ENCODE measurements at places on chromosomes 12 and 14. TPM values are rescaled to one million over a fixed set of nuclear protein-coding genes. Genes with fewer than 3 reads are reported as not detected.

Gene ENDOU
- total RNA-seq = 0.53 TPM

DNA sequence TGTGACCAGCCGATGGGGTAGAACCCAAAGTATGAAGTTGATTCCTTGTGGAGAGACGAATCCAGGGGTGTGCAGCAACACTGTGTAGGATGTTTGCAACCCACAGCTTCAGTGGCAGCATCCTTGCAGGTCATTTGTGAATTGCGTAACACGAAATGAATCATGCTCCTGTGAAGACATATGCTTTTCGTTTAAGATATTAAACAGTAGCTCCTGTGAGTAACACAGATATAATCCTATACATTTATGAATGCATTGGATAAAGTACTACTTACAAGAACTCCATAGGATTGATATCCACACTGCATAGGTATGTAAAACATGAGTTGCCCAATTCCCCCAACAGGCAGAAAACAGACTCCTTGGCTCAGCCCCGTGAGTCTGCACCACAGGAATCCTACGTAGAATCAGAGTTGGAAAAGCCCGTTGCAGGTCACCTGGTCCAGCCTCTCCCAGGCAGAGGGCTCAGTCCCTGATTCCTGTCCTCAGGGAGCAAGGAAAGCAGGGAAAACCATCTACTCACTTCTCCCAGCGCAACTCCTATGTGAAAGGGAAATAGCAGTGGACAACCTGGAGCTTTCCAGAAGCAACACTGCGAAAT, 75.8 kb downstream of the GPATCH2L start:
- H3K27ac ChIP-seq = no peak overlapping the region
- H3K36me3 ChIP-seq = no peaks in the 10 kb centered on the region
- H3K4me3 ChIP-seq = no peak overlapping the region
- no peaks in the 10 kb centered on the region for H3K4me1 ChIP-seq
- no peak for DNase-seq

GRCh38 chr14:32324601-32325000, 4.5 kb upstream of the AKAP6 start:
- no peak for DNase-seq
- H3K4me1 ChIP-seq = no peaks in the 10 kb centered on the region
- no peaks in the 10 kb centered on the region for H3K27me3 ChIP-seq
- no peak overlapping the region for H3K4me3 ChIP-seq

DNA sequence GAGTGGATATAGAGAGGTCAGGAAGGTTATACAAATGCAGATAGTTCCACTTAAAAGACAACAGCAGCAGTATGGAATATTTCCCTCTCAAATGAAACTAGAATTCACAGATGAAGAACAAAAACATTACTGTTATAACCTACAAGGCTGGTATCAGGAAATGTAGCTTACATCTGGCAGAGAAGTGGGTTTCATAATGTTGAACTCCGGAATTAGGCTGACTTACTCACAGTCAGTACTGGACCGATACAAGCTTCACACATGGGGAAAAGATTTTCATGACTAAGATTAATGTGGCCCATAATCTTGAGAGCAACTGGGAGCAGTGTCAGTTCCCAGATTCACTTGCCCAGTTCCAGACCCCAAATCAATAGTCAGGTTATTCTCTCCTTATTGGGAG, 353.9 kb downstream of the DUSP6 start:
- no peak overlapping the region for H3K27ac ChIP-seq
- peaks cover 7% of the 10 kb centered on the region for H3K4me1 ChIP-seq
- H3K4me3 ChIP-seq = no peak overlapping the region
- H3K36me3 ChIP-seq = no peaks in the 10 kb centered on the region
- DNase-seq = no peak

Gene EPYC
- total RNA-seq = not detected

DNA sequence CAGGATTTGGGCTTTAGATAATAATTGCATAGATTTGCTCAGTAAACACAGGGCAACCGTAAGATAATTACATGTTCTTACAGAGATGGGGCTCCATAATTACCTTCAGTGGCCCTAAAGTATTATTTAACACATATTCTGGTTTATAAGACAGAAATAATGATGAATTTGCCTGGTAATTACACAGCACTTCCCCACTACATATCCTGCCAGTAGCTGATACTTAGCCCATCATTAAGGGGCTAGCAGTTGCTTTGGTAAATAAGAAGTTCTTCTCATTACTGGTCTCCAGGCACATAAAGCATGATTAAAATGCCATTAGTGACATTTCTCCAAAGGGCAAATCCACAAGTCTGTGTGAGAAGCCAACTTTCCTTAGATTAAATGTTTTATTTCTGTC, 158.7 kb downstream of the NUAK1 start:
- no peak overlapping the region for H3K4me3 ChIP-seq

DNA sequence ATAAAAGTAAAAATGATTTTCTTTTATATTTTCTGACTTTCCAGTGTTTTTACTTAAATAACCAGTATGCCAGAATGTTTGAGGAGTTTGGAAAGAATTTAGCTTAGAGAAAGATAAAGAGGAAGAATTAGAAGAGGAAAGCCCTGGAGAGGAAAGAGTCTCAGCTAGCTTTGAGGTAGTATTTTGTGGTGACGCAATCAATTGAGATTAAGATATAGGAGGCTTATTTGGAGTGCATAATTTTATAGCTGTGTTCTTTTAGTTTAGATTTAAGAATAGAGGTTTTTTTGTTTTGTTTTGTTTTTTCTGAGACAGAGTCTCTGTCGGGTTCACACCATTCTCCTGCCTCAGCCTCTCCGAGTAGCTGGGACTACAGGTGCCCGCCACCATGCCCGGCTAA, 18.1 kb downstream of the CLEC2B start:
- H3K27ac ChIP-seq = no peak overlapping the region
- no peak for DNase-seq

- no peaks in the 10 kb centered on the region for H3K36me3 ChIP-seq
- DNase-seq = no peak
- no peaks in the 10 kb centered on the region for H3K27me3 ChIP-seq
- H3K4me1 ChIP-seq = peaks cover 2% of the 10 kb centered on the region
These were observed 33.4 kb downstream of the DIP2B start for GRCh38 chr12:50538182-50538581.

DNA sequence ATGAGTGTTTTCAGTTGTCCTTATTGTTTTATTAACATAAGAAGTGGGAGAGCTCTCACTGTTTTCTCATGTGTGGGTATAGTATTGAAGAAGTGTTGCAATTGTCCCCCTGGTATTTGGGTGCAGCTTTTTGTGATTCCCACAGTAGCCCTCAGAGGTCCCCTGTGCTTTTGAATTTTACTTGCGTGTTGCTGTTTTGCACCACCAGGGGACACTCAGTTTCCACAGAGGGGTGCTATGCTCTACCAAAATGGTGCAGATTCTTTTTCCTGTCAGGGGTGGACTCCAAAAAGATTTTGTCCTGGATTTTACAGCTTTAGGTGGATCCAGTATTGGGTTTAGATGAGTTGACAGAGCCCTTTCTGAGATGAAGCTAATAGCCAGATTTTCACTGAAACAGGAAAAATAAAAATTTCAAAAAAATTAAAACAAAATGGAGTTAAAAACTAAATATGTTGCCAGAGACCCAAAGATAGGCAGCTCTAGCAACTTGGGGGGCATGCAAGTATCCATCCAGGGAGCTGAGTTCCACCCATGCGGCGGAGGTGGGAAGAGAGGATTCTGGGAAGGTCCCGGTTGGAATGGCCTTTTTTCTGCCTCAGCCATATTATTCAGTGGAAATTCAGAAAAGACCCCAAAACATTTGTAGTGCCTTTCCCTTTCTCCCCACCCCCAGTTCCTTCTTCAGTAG, 50.2 kb downstream of the TTLL5 start:
- peaks cover 8% of the 10 kb centered on the region for H3K4me1 ChIP-seq
- no peaks in the 10 kb centered on the region for H3K27me3 ChIP-seq
- peak overlapping the region; percentile 72 for H3K27ac ChIP-seq
- H3K36me3 ChIP-seq = peaks cover 6% of the 10 kb centered on the region
- peak; percentile 62 for DNase-seq

- H3K4me1 ChIP-seq = peaks cover 15% of the 10 kb centered on the region
- H3K27me3 ChIP-seq = no peaks in the 10 kb centered on the region
- peak overlapping the region; percentile 27 for H3K4me3 ChIP-seq
- peak overlapping the region; percentile 95 for H3K27ac ChIP-seq
- DNase-seq = no peak
- no peaks in the 10 kb centered on the region for H3K36me3 ChIP-seq
These were observed 53.3 kb upstream of the CERS5 start for GRCh38 chr12:50220363-50220995.

Gene TTC6
- not detected for total RNA-seq

DNA sequence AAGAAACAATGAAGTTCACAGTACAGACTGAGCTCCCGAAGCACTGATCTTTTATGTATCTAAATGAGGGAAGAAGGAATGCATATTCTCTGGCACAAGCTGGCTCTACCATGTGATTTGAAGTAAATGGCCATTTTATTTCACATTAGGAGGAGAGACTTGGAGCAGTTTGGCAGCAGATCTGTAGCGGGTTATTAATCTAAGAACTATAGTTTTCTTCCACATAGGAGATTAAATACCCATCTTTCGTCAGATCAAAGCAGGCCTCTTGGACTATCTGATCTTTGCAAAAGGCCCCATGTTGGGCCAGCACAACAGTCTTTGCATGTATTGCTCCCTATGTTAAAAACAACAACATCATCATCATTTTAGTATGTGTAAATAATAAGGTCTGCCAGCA, 477.8 kb downstream of the ZFP36L1 start:
- no peaks in the 10 kb centered on the region for H3K4me1 ChIP-seq
- DNase-seq = no peak
- no peaks in the 10 kb centered on the region for H3K27me3 ChIP-seq

Gene ACSM4
- total RNA-seq = not detected

Gene SLC2A14
- total RNA-seq = not detected

- no peaks in the 10 kb centered on the region for H3K27me3 ChIP-seq
- H3K36me3 ChIP-seq = no peaks in the 10 kb centered on the region
- no peak overlapping the region for H3K27ac ChIP-seq
- DNase-seq = no peak
These were observed 22.7 kb upstream of the ANKRD9 start for GRCh38 chr14:102532204-102532658.

Gene FGF6
- total RNA-seq = not detected

DNA sequence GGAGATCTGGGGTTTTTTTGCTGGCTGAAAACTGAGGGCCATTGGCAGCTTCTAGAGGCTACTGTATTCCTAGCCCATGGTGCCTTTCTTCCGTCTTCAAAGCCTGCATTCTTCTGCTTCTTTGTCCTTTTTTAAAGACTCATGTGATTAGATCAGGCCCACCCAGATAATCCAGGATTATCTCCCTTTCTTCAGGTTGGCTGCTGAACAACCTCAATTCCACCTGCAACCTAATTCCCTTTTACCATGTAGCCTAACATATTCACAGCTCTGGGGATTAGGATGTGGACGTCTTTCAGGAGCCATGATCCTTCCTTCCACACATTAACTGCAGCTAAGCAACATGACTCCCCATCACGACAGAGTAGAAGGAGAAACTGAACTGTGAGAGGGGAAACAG, 985.5 kb downstream of the DIO2 start:
- no peaks in the 10 kb centered on the region for H3K36me3 ChIP-seq
- DNase-seq = no peak
- H3K27ac ChIP-seq = no peak overlapping the region
